ENCODE measurements at places on chromosomes 2 and 18.

DNA sequence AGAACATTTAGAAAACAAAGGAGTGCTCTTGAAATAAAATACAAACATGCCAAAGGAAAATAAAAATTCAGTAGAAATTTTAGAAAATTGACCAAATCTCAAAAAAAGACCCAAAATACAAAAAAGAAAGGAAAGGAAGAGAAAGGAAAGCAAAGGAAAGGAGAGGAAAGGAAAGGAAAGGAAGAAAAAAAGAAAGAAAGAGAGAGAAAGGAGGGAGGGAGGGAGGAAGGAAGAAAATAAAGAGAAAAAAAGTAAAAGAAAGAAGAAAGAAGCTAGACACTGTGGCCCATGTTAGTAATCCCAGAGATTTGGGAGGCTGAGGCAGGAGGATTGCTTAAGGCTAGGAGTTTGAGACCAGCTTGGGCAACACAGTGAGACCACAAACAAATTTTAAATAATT, 500.1 kb upstream of the VRK2 start:
- H3K27ac ChIP-seq = no peak overlapping the region
- no peak overlapping the region for H3K4me3 ChIP-seq
- no peaks in the 10 kb centered on the region for H3K4me1 ChIP-seq
- peaks cover 13% of the 10 kb centered on the region for H3K36me3 ChIP-seq
- H3K27me3 ChIP-seq = no peaks in the 10 kb centered on the region
- no peak for DNase-seq

DNA sequence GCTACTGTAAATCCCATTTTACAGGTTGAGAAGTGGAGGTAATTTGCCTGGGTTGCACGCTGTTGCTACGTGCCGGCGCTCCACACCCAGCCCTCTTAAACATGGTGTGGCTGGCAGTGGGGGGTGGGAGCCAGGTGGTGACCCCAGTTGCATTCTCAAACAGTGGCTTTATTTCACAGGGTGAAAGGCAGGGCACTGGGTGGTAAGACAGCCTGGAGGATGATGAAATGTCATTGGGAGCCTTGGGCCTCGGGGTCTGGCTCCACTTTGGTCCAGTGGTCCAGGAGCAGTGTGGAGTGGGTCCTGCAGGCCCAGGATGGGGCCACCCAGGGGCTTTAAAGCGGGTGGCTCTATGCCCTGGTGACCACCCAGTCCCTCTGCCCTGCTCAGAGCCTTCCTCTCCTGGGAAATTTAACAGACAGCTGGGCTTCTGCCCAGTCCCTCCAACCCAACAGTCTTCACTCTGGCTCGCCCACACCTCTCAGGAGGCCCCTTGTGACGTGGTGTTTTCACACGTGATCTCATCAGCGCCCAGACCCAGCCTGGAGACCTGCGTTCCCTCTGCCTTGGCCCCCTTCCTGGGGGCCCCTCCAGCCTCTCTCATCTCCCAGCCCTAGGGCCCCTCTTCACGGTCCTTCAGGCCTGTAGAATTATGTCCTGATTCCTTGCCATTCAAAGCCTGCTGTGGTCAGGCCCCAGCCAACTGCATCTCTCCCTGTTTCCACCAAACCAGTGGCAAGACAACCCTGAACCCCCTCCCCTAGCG, 92.5 kb downstream of the INHBB start:
- DNase-seq = peak; percentile 44
- H3K27me3 ChIP-seq = peaks cover 29% of the 10 kb centered on the region
- no peaks in the 10 kb centered on the region for H3K36me3 ChIP-seq
- no peak overlapping the region for H3K4me3 ChIP-seq

DNA sequence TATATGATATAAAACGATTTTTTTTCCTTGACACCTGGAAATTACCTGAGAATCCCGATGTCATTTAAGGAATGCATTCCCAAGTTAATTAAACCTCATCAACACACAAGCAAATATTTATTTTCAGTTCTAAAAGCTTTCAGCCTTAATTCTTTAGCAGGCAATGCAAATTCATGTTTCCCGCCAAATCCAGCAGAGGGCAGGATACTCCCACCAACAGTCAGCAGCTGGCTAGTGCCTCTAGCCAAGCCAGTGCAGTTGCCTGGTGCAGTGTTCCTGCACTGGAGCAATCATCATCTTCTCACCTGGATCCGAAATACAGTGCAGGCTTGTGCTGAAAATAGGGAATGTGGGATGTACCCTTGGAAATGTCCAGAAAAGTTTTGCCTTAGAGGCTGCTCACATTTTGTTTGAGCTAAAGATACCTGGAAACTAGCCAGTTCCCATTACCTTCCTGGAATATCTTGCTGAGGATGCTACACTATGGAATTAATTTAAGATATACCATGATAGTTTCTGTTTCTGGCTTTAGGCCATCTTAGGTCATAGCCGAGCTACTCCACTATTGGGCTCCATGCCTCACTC, 48.4 kb upstream of the CYTIP start:
- no peaks in the 10 kb centered on the region for H3K36me3 ChIP-seq
- H3K27me3 ChIP-seq = no peaks in the 10 kb centered on the region
- H3K27ac ChIP-seq = peak overlapping the region; percentile 85
- H3K4me3 ChIP-seq = peak overlapping the region; percentile 18

DNA sequence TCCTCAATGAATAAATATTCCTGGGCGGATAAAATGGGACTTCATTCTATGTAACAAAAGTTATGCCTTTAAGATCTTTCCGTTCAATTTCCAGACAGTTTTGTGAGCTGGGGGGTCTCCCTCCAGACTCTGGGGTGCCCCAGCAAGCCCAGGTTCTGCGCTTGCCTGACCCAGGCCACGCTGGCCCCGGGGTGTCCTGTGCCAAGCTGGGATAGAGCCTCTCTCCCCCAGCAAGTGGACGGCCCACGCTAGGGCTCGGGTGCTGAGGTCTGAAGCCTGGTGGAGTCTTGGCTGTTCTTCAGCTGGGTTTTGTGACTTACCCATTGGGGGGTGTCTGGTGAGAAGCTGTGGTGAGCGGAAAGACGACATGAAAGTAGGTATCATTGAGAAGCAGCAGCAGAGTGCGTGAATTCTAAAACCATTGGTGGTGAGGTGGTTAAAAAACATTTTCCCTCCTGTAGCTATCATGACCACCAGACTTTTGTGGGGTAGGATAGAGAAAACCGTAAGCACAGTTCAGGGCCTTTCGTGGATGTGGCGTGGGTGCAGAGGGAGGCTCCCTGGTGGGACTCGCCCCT, 346.8 kb downstream of the ANAPC1 start:
- H3K4me1 ChIP-seq = peaks cover 37% of the 10 kb centered on the region
- no peak for DNase-seq
- H3K36me3 ChIP-seq = no peaks in the 10 kb centered on the region
- no peaks in the 10 kb centered on the region for H3K27me3 ChIP-seq
- no peak overlapping the region for H3K4me3 ChIP-seq

DNA sequence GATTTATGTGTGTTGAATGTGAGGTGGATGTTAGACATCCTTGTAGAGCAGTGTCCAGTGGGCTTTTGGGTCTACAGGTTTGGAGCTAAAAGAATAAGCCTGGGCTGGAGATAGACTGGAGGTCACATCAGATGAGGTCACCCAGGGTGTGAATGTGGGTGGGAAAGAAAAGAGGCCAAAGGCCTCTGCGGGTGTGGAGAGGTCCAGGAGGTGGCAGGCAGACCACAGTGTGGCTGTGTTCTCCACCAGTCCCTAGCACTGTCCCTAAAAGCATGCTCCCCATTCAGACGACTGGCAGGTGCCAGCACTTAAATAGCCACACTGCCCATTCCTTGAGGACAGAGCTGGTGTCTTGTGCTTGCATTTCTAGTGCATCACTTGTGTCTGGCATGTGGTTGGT, 4.1 kb downstream of the ATG4B start:
- H3K27me3 ChIP-seq = no peaks in the 10 kb centered on the region
- peak overlapping the region; percentile 73 for H3K27ac ChIP-seq
- peak overlapping the region; percentile 11 for H3K4me3 ChIP-seq
- H3K36me3 ChIP-seq = peaks cover 6% of the 10 kb centered on the region
- DNase-seq = no peak

- H3K36me3 ChIP-seq = no peaks in the 10 kb centered on the region
- no peaks in the 10 kb centered on the region for H3K4me1 ChIP-seq
- H3K4me3 ChIP-seq = no peak overlapping the region
- peaks cover 39% of the 10 kb centered on the region for H3K27me3 ChIP-seq
Observed at GRCh38 chr2:239004274-239005015, 156.6 kb downstream of the TWIST2 start.

GRCh38 chr18:50056185-50056584, 138.8 kb downstream of the MYO5B start:
- H3K27ac ChIP-seq = no peak overlapping the region
- no peaks in the 10 kb centered on the region for H3K4me1 ChIP-seq
- no peaks in the 10 kb centered on the region for H3K36me3 ChIP-seq
- peaks cover 25% of the 10 kb centered on the region for H3K27me3 ChIP-seq
- no peak overlapping the region for H3K4me3 ChIP-seq
- no peak for DNase-seq

GRCh38 chr2:37855283-37856041, 69.6 kb upstream of the RMDN2 start:
- H3K4me3 ChIP-seq = no peak overlapping the region
- no peak overlapping the region for H3K27ac ChIP-seq
- no peak for DNase-seq
- H3K27me3 ChIP-seq = peaks cover 5% of the 10 kb centered on the region
- peaks cover 18% of the 10 kb centered on the region for H3K4me1 ChIP-seq
- H3K36me3 ChIP-seq = peaks cover 4% of the 10 kb centered on the region

Measured in natural killer cell treated with Interleukin-12 subunit alpha and Interleukin-12 subunit beta and Interleukin-15 and Interleukin-18, amount 100 ng/mL, for 72 hours (primary cell).